GM20000 (cell line): ENCODE measurements at places on chromosomes 7 and 10.

DNA sequence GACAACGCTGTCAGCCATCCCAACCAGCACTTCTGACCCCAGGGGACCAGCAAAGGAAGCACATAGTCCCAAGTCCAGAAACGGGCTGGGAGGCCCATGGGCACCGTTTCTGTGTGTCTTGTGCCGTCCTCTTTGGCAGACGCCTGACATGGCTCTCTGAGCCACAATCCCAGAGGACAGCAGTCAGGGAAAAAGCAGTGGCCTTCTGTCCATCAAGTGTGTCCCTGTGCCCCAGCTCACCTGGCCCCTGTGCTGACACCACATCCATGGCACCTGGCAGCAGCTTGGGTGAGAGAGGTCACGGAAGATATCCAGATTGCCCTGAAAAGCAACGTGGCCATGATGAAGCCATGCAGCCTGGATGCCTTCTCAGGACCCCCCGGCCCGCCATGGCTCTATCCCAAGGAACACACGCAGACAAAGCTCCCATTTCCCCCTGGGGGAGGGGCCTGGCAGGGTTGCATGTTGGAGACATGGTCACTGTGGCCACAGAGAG is 38.1 kb upstream of the ANTXRL start:
- DNase-seq: no peak

GRCh38 chr7:45147858-45148652 is 9.5 kb upstream of the RAMP3 start:
- no peak for DNase-seq

GRCh38 chr7:47357863-47358262 is 224.0 kb downstream of the TNS3 start:
- DNase-seq: no peak

DNA sequence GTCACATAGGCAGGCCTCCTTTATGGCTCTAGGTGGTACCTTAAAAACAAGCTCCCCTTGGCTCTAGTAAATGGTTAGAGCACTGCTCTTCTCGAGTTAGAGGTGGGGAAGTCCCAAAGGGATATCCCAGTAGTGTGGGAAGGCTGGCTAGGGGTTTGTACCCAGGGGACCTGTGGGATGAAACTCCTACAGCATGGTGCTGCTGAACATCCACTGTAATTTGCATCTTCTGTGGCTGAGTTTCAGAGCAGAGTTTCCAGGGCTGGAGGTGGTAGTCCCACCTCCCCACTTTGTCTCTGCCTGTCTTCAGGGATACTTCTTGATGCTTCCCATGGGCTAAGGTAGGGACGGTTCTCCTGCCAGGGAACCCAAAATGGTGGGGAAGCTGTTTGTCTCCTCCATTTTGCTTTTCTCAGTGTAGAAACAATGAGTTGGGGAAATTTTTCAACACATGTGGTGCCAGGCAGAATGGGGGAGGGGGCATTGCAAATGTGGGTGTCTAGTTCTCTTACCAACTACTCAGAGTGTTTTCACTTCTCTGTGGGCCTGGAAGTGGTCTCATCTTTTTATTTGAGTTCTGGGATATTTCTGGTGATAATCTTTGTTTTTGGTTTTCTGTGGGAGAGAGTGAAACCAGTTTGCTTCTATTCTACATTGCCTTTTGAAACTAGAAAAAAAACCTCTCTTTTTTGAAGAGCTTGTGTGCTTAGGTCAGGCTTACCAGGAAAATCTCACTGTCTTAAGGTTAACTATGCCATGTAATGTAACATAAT is 36.3 kb downstream of the SCART1 start:
- DNase-seq: no peak

DNA sequence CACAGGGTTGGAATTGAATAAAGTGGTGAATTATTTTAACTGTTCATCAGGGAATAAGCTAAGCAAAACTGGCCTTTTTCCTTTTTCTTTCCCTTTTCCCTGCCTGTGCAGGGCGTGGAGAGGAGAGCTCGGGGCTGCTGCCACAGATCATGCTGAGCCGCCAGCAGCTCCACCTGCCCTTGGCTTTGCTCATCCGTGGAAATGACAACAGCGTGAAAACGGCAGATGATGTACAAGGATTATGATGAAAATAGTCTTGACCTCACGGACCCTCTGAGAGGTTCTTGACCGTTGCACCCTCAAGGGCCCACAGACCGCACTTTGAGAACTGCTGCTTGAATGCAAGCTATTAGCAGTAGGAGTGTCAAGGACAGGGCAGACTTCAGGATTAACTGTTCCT is 10.6 kb downstream of the PPP2R2D start:
- DNase-seq: no peak

- DNase-seq: no peak
Measured at GRCh38 chr7:149016876-149017275, 11.4 kb downstream of the PDIA4 start.

- no peak for DNase-seq
Measured at GRCh38 chr7:85341121-85341520, 154.3 kb upstream of the SEMA3D start.

DNA sequence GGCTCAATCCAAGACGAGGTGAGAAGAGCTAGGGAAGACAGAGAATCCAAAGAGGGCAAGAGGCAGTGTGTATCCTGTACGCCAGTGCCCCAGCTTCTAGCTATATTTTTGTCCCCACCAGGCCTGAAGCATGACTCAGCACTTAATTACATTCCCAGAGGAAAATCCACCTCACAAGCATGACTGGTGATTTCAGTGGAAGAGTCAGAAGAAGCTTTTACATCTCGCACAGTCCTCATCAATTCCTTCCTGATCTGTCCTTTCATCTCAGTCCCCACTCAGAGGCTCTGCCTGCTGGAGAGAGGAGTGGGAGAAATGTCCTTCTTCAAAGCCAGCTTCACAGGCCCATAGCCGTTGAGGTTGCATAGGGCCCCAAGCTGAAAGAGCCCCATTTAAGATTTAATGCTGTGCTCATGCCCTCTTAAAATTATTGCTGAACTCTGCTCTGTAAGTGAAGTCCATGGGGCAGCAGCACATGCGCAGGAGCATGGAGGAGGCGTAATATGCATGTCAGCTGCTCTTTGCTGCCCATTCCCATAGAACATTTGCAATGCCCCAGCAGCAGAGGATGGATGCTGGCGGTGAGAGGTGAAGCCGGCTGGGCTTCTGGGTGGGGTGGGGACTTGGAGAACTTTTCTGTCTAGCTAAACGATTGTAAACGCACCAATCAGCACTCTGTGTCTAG is 39.0 kb upstream of the AOAH start:
- DNase-seq: no peak

DNA sequence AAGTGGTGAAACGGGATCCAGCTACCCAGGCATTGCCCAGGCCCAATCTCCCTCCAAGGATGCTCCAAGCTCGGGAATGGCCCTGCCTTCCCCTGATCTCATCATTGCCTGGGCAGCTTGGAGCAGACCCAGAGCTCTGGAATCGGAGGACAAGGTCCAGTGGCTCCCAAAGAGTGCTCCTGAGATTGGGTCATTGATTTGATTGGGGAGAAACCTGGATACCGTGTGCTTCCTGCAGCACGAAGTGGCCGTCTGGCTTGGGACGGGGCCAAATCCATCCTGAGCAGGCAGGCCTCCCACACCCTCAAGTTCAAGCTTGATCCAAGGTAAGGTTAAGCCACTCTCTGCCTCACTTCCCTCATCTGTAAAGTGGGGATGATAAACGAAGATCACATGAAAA is 69.9 kb downstream of the OAT start:
- no peak for DNase-seq
